ENCODE measurements at places on chromosomes 6 and 20.
A peak's percentile ranks its signal among the peaks of the same experiment; 100 is the strongest.

DNA sequence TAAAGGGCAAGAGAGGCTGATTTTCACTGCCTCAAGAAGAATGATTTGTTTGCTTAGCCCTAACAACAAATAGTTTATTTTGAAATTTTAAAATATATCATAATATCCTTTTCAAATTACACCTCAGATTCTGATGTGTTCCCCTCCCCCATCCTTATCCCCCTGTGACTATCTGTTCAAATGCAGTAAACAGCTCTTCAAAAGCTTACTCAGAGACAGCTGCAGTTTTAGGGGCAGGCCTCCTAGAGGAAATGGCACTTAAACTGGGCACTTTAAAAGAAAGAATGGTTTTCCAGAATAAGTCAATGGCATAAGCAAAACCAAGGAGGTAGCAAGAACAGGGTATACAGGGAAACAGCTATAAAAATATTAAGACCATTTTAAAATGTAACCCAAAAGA, 118.6 kb upstream of the UST start:
- DNase-seq: no peak

GRCh38 chr6:111803371-111803770, 69.9 kb downstream of the FYN start:
- no peak for DNase-seq

GRCh38 chr6:10411971-10412460, 2.9 kb downstream of the TFAP2A start:
- DNase-seq: peak; percentile 30

DNA sequence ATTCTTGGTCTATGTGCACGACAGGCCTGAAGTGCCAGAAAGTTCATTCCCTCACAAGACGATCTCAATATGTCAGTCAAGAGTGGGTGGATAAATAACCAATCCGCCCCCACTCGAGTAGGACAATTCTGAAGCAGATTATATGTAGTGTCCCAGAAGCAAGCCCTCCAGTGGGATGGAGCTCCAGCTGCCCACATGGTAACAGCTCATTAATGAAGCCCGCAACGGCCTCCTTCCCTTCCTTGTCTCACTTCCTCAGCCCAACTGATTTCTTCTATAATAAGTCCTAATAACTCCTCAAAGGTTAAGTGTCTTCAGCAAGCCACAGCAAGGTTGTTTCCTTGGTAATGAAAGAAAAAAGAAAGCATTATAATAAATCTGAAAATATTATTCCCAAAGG, 82.1 kb upstream of the F13A1 start:
- DNase-seq: no peak

DNA sequence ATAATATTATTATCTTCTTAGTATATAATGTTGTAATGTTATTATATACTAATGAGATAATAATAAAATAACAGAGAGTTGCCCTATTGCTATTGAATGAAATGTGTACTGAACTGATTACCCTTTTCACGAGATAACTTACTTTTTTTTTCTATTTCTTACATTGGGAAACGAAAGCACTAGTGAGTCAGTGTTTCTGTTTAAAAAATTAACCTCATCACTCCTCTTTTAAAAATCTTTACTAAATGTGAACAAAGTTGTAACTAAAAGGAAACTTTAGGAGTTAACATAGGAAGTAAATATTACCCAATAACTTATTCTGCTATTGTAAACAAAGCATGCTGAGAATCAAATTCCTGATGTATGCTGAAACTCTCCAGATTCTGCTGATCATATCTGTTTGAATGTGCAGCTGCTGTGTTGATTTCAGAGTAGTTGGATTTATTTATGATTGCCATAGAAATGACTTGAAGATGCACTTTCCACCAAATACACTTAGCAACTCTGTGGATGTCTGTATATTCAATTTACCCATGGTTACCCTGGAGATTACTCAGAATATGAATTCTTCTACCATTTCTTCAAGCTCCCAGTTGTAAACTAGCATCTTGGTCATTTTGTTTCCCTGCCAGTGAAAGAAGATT, 523.4 kb downstream of the TENT5A start:
- peak; percentile 26 for DNase-seq

DNA sequence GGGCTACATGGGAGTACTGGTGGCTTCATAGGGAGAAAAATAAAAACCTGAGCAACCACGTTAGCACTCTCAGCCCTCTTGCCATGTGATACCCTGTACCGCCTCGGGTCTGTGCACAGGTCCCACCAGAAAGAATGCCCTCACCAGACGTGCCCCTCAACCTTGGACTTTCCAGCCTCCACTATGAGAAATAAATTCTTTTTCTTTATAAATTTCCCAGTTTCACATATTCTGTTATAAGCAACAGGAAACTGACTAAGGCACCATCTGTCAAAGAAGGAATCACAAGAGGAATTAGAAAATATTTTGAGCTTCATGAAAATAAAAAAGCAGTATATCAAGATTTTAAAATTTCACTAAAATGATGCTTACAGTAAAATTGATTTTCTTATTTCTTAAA, 168.4 kb upstream of the BMP5 start:
- no peak for DNase-seq

DNA sequence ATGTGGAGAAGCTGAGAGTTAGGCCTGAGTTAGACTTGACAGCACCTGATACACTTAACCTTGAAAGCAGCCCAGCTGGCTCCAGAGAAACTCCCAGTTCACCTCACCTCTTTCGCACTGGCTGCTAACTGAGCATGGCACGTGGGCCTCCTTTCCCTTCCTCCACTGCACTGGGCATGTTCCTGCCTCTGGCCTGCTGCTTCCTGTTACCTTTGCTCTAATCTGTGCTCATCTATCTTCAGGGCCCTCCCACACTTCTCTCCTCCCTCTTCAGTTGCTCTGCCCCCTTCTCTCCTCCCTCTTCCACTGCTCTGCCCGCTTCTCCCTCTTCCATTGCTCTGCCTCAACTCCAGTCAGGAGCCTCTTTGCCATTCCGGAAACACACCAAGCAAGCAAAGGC, 13.7 kb upstream of the UBE2V1 start:
- no peak for DNase-seq

DNA sequence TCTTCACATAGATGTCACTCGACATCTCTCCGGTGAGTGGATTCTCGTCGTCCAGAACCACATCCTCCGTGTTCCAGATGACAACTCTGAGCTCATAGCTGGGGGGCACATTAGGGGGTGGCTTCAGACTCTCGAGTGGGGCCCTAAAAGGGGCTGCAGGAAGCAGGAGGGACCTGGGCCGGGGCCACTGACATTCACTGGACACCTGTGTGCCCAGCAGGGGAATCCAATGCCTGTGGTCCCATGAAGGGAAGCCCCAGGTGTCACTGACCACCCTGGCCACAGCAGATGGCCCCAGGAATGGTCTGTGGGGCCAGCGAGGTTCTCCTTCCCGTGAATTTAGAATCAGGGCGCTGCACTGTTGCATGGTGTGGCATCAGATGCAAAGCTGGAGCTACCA, 18.7 kb downstream of the ERGIC3 start:
- no peak for DNase-seq

DNA sequence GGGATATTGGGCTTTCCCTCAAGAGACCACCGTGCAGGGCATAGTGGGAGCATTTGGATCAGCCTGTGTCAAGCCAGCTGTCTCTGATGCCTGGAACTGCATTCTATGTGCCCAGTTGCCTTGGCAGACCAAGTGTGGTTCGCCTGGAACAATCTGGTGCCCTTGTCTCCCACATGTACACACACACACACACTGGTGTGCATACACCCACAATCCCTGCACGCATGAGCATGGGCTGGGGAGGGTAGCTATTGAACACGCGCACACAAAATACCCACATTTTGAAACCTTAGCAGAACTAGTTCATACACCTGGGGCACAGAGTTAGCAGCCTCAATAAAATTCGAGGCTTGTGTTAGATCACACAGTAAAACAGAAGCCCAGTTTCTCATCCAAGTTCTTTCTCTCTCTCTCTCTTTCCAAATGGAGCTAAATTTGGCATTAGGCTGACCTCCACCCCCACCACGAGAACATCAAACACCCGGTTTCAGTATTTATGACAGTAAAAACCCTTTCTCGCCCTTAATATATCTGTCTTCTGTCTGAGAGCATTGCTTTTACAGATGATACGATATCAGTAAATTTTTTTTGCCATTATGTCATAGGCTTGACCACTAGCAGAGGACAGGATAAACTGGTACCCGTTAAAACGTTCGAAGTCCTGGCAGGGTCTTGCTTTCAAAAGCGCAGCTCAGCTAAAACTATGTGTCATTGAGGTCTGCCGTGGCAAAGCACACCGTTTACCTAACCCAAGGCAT, 18.2 kb upstream of the NFATC2 start:
- DNase-seq: no peak

DNA sequence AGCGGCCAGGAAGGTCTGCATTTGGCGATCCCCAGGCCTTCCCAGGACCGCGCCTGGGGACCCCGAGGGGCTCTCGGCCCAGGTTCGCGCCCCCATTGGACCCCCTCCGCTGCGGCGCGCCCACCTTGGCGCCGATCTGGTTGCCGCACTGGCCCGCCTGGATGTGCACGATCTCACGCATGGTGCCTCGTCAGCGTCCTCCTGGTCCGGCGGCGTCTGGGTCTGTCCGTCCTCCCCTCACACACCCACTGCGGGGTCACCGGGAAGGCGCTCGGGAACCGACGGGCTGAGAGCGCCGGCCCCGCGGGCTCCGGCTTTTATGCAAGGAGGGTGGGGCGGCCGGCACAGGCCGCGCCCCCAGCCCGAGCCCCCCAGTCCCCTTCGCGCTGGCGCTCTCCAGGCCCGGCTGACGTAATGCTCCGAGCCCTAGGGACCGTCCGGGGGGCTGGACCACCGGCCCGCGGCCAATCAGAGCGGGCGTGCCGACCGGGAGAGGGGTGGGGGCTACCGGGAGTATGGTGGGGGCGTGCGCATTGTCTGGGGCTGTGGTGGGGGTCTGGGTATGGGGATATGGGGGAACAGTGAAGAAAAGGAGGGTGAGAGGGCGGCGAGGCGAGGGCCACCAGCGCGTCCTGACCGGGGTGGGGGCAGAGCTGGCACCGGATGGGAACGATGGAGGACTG, at the start of gene TUBB2B:
TUBB2B (minus strand) TSS at position 291 of the 683 bp plus-strand sequence; CDS start at position 181, 110 bp downstream.
- peak; percentile 82 for DNase-seq

- peak; percentile 1 for DNase-seq
Measured at GRCh38 chr6:99270826-99271225, 78.6 kb downstream of the FAXC start.

DNA sequence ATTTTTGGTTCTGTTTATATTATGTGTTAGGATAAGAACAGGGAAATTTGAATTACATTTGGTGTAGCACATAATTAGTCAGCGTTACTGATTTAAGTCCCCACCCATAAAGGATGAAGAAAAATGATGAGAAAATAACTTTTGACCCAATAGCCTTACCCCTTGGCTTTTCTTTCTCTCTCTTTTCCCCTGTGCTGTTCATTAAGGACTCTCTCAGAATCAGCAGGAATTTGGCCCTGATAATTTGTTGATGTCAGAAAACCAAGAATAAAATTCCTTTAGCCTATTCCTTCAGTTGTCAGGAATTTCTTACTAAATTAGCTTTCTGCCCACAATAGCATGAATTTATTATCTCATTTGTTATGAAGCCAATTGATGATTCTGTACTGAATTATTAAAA, 18.5 kb downstream of the PLCB1 start:
- peak; percentile 35 for DNase-seq

- DNase-seq: no peak
Measured at GRCh38 chr20:47638851-47639250, 137.2 kb downstream of the NCOA3 start.

DNA sequence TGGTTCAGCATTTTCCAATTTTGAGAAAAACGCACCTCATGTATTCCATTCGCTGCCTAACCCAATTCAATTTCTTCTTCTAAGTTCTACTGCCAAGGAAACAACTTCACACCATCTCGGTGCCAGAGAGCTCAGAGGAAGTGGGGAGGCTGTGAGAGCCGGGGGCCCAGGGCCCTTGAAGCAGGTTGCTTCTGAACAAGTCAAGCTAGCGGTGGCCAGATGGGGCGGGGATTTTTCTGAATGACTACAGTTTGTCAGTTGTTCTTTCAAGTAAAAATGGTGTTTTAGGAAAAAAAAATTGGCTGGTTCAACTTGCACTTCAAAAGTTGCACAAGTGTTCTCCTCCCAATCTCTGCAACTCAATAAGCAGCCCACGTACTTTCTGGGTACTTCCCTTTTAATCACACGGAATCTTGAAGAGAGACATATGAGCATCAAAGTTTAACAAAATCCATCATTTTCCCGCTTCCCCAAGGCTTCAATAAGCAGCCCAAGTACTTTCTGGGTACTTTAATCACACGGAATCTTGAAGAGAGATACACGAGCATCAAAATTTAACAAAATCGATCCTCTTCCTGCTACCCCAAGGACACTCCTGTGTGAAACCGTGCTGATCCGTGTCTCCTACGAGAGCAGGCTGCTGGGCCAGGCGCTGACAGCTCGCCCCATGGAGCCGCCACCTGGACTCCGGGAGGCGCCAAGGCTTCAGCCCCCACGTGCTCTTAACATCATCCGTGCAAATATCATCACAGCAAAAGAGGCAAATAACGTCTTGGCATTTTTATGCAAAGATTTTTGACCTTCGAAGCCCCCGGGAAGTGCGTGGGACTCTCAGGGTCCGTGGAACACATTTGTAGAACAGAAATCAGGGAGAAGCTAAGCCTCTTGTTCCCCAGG, 186.7 kb upstream of the PDE10A start:
- no peak for DNase-seq

DNA sequence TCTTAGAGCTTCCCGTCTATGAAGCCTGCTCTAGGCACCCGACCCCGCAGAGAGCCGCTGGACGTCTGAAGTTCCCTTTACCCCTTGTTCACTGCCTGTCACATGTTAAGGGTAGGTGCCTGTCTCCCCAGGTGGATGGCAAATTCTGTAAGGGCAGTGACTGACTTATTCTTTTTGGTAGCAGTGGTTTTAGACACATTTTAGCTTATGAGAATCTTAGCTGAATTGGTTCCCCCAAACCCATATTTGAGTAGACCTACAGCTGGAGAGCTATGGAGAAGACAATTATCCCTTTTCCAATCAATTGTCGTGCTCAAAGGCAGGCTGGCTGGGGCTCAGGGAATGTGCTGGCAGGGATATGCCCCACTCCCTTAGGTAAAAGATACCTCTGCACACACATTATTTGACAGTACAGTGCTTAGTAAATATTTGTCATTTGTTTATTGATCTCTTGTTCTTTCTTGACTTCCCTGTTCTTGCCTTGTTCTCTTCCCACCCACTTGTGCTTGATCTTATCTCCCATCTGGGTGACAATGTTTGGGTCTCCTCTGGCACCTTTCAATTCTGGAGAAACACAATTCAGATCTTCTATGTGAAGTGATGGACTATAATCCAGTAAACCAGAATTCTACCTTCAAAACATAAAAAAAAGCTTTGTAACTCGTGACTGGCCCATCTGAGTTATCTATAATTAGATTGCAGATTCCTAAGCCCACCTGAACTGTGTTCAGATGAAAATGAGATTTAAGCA, 114.3 kb upstream of the SLC2A12 start:
- no peak for DNase-seq
